A673 (cell line): ENCODE measurements at places on chromosomes 2 and 18. TPM values are rescaled to one million over a fixed set of nuclear protein-coding genes. Genes with fewer than 3 reads are reported as not detected.

DNA sequence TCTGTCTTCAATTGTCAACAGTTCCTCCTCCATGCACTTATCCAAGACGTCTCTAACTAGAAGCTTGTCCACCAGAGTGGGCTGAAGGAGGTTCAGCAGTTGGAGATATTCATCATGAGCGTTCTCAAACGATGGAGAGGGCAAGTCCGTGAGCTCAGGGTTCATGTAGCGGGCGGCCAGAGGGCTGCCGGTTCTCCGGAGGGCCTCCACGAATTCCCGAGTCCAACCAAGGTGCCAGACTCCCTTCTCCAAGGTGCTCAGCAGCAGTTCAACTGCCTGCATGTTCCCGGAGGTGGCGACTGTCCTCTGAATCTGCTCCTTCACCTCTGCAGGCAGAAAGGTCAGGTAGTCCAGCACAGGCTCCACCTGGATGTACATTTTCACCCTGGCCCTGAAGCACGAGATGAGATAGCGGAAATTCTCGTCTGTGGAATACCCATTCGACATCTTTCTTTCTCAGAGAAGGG, 590 bp downstream of the IFIH1 start:
- H3K27me3 ChIP-seq = no peaks in the 10 kb centered on the region
- H3K4me1 ChIP-seq = no peaks in the 10 kb centered on the region
- no peaks in the 10 kb centered on the region for H3K36me3 ChIP-seq
- DNase-seq = peak; percentile 12

DNA sequence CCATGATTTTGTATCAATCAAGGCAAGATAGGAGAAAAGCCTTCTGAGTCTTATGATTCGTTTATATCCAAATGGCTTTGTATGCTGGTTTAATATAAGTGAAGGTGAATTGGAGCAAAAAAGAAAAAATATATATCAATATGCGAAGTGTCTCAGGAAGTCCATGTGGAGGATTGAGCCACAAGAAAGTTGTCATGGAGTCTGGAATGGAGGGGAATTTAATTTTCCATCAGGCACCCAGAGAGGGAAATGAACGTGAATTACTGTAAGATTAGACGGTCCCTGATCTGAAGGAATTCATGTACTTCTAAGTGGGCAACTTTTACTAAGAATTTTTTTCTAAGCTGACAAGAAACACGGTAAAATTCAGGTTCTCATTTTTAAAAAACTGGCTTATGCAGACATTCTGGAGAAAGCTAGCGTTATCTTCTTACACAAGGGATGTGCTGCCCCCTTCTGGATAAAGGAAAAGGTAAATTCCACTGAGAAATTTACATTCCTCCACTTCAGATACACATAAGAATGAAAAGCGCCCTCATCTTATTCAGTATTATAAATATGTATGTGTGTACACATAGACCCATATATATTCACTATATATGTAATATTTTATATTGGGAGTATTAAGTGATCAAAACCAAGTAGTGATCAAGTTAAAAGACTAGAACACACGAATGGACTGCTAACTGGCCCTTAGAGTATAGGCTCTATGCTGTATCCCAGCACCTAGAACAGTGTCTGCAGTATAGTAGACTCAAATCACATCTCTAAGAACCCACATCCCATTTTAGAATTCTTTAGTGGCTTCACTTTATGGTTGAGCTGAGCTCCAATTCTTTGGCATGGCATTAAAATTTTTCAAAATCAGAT, 289.0 kb upstream of the TFPI start:
- DNase-seq = peak; percentile 76
- H3K27ac ChIP-seq = no peak overlapping the region
- no peak overlapping the region for H3K4me3 ChIP-seq
- no peaks in the 10 kb centered on the region for H3K27me3 ChIP-seq
- no peaks in the 10 kb centered on the region for H3K4me1 ChIP-seq

DNA sequence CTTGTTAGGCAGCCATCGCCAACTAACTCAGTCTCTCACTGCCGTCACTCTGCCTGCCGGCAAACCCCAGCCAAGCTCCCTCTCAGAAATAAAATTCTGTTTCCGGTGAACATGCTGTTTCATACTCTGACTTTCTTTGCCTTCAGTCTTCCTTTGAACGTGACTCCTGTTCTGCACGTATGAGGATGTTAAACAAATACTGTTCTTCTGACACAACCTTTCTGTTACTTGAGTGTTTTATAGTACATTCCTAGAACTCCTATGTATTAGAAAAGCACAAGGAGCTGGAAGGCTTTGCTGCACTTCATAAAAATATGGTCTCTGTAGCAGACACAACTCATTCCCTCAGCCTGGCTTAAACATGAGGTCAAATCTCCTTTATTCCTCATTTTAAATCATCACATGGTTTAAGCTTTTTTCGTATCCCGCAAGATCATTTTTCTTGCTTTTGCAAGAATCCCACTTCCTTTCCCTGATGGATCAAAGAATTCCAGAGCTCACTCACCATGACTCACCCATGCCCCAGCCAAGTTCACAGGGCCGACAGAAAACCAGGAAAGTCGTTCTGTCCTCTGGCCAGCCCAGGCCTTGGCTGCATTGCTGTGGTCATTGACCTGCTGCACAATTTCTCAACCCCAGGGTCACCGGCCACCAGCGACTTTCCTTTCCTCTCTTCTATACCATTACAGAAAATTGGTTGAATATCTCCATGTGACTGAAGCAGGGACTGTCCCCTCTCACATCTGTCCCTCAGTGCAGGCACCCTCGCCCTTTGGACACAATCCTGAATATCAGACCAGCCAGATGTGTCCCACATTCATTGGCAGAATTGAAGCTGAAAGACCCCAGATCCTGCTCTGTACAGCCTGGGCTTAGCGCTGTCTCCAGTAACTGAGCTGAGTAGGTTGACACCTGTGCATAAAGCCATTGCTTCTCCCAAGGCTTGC, 183.1 kb upstream of the ARL4C start:
- H3K4me3 ChIP-seq = no peak overlapping the region
- H3K27ac ChIP-seq = no peak overlapping the region
- DNase-seq = no peak
- H3K36me3 ChIP-seq = no peaks in the 10 kb centered on the region
- H3K27me3 ChIP-seq = no peaks in the 10 kb centered on the region

GAD1 gene
- 0.70 and 1.1 TPM in 2 replicates for total RNA-seq

FOXD4L1 gene
- total RNA-seq = not detected in 2 replicates

SERPINB3 gene
- not detected in 2 replicates for total RNA-seq

OXER1 gene
- total RNA-seq = 0.46 and 0.90 TPM in 2 replicates

L3MBTL4 gene
- total RNA-seq = not detected in 2 replicates

DNA sequence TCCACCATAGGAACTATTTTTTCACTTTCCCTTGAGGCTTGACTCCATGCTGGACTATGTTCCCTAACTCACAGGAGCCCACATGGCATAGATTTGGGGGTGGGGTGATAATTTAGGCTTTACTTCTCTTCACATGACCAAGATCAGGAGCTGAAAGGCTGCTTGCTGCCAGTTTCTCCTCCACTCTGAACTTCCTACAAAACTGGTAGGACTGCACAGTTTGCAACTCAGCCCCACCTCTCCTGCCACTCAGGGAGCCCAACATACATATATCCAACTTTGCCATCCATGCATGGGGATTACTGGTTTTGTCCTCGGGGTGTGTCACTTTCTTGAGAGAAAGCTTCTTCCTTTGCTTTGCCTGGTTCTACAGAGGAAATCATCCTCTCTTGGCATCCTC, 14.2 kb downstream of the INO80D start:
- no peaks in the 10 kb centered on the region for H3K36me3 ChIP-seq
- H3K27me3 ChIP-seq = no peaks in the 10 kb centered on the region
- H3K27ac ChIP-seq = no peak overlapping the region
